Posterior cingulate gyrus (tissue), 11 donors: ENCODE measurements at places on chromosomes 7 and 10.

- no peak for DNase-seq
Observed at GRCh38 chr10:127100983-127101615, 95.3 kb downstream of the INSYN2A start.

DNA sequence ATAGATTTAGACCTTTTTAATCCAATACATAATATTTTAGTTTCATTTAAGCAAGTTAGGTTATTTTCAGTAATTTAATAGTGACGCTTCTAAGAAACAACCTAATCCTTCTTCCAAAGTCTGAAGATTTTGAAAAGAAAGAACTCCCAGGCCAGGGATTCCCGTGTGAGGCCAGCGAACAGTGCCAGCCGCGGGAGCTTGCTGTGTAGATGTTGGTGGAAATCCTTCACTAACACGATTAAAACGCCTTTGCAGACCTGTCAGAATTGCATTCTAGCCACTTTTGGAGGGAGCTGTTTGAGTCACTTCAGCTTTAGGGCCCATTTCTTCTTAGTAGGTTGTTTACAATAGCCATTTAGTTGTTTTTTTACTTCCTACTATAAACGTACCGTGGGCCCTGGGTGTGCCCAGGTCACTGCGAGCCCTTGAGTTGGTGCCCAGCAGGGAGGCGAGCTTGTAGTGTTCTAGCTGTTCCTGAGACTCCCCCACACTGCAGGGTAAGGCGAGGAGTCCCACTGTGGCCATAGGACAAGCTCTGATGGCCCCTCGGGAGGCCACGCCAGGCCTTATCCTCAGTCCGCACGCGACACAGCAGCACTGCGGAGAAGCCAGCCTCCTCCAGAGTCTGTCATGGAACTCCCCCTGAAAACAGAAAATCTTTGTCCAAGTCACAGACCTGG, 32.3 kb downstream of the PPP2R2D start:
- DNase-seq = no peak

- no peak for DNase-seq
Observed at GRCh38 chr7:139669106-139670061, 108.4 kb downstream of the HIPK2 start.

DNA sequence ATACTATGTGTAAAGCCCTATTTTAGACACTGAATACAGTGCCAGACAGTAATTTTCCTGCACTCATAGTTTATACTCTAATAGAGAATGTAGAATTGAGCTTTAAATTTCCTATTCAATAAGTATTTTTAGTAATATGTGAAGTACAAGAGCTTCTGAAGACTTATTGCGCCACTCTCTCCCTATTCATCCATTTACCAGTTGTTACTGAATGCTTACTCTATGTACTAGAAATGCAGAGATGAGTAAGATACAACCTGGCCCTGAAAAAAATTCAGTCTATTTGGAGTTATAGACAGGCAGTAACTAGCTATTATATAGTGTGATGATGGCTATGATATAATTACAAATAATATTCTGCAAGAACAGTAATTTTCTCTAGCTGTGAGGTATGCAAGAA, 98.8 kb downstream of the ADK start:
- DNase-seq = no peak

DNA sequence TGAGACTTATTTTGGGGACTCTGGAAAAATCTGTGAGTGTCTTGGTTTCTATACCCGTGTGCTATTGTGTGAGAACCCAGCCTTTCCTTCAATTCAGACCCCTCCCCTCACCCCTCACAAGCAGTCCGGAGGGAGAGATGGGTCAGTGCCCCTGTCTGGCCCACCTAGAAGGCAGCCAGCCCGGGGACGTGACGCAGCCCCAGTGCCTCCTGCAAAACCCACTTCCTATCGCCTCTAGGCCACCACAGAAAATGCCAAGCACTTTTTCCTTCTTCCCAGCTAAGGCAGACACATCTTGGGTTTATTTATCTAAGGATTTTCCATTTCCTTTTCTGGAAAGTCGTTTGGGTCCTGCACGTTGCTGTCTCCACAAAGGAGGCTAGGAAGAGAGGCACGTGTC, 11.6 kb upstream of the AQP1 start:
- DNase-seq = no peak

- no peak for DNase-seq
Observed at GRCh38 chr7:156927571-156928405, 21.7 kb upstream of the NOM1 start.

- no peak for DNase-seq
Observed at GRCh38 chr10:69703766-69704630, 74.0 kb downstream of the FAM241B start.

- DNase-seq = peak; percentile 88
Observed at GRCh38 chr10:98295401-98295811, 27.4 kb upstream of the LOXL4 start.

GRCh38 chr7:106031300-106032035, 68.4 kb downstream of the CDHR3 start:
- DNase-seq = peak; percentile 42

DNA sequence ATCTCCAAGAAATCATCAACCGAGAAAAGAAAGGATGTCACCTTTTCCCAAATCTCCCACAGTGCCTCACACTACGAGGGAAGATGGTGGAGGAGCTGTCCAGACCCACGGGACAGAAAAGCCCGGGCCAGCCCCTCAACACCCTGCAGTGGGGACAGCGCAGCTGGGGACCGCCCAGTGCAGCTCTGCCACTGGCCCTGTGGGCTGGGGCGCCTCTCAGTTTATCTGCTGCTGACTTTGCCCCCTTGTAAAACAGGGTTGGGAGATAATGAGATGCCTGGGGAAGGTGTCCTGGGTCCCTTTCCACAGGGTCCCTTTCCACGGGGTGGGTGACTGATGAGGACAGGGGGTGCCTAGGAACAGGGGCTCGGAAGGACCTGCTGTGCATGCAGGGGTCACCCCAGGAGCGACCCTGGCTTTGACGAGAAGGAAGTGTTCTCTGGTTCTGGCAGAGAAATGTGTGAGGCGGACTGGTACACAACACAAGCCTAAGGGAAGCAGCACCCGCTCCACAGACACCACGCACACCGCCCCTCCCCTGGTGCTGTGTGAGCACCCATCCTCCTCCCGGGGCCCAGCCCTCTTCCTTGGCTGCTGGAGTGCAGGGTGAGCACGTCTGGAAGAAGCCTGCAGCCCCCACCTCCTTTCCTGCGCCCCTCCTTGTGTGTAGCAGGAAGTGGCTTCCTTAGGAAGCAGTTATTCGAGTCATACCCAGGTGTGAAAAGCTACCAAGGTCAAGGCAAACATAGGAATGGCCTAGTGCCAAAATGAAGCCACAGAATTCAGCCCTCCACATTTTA, 339.9 kb downstream of the DNAJB6 start:
- DNase-seq = no peak

GRCh38 chr10:124058346-124059003, 34.9 kb downstream of the CHST15 start:
- no peak for DNase-seq

DNA sequence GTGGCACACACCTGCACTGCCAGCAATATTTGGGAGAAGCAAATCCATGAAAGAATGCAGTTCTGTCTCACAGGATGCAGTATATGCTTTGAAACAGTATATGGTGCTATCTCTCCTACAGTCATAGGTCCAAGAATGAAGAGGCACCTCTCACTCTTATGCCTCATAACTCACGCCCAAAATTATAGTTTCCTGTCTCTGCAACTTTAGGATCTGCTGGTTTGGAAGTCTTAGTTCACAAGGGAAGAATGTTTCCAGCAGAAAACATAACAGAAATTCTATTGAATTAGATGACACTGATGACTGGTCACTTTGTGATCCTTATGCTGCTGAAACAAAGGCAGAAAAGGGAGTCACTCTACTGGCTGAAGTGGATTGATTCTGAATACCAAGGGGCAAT, 5.7 kb downstream of the C10orf67 start:
- no peak for DNase-seq

DNA sequence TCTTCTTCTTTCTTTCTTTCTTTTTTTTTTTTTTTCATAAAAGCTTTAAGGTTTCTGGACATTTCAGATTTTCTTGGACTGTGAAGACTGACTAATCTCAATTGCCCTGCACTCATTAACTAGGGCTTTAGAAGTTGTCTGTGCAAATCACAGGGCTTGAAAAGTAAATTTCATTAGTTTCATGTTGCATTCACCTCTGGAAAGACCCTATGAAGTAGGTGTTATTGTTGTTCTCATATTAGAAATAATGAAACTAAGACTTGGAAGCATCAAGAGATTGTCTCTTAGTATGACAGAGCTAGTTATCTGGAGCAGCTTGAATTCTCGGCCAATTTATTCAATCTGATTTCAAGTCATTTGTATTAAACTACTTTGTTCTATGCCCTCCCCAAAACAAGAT, 28.2 kb upstream of the SEMA3D start:
- DNase-seq = no peak

GRCh38 chr10:121823993-121824463, 103.8 kb downstream of the ATE1 start:
- DNase-seq = no peak

DNA sequence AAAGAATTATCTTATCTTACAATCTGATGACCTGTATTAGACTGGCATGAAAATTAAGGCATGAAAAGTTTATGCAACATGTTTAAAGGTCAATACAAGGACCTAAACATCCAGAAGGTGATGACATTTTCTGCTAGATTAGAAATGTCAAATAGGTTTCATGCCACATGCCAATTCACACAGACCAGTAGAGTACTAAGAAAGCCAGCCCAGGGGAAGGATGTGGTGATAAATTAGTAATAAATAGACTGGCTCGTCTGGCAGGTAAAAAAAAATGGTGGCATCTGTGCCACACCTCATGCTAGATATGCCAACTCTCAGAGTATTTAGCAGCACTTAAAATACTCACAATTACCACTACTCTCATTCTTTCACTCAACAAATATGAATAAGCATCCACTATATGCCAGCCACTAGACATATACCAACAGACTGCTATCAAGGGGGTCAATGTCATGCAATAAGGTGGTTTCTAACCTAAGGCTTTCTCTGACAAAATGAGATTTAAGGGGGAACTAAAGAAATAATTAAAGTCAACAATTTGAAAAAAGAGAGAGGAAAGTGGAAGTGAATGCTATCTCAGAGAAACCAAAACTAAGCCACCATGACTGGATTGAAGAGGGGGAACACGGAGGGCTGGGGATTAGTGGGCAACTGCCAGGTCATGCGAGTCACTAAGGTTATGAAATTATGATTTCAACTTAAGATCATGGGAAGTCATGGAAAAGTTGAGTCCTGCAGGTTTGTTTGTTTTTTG, 83.5 kb downstream of the SGMS1 start:
- DNase-seq = no peak

DNA sequence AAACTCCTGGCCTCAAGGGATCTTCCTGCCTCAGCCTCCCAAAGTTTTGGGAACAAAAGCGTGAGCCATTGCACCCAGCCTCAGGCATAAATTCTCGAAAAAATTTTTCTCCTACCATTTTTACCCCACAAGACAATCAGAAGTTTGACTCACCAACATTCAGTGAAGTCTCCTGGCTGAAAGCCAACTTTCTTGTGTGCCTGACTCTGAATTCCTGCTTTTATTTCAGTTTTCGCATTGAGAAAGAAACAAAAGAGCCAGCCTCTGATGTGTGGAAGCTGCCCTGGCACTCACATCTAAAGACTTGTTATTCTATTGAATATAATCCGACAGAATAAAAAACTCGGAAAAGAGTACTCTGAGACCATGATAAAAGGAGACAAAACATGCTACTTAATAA, 402.9 kb downstream of the MAGI2 start:
- DNase-seq = no peak

GRCh38 chr7:128937271-128937646, 468 bp upstream of the IRF5 start:
- no peak for DNase-seq

DNA sequence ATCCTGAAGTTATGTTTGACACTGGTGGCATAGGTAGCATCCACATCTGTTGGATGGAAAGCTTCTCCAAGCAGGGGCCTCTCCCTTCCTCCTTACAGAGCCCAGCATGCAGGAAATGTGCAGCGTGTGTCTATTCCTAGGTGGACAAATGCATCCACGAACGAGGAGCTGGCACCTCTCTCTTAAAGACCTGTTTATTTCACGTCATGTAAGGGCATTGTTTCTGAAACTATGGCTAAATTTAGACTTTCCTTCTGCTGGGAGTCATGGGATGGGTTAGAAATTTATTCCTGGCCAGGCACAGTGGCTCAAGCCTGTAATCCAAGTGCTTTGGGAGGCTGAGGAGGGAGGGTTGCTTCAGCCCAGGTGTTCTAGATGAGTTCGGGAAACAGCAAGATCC, 208.4 kb upstream of the SVIL start:
- no peak for DNase-seq

- no peak for DNase-seq
Observed at GRCh38 chr7:16647435-16647960, 1.5 kb downstream of the BZW2 start.

- DNase-seq = no peak
Observed at GRCh38 chr7:137838706-137839315, 8.0 kb downstream of the DGKI start.

- DNase-seq = no peak
Observed at GRCh38 chr7:30268586-30268985, 15.8 kb upstream of the ZNRF2 start.

DNA sequence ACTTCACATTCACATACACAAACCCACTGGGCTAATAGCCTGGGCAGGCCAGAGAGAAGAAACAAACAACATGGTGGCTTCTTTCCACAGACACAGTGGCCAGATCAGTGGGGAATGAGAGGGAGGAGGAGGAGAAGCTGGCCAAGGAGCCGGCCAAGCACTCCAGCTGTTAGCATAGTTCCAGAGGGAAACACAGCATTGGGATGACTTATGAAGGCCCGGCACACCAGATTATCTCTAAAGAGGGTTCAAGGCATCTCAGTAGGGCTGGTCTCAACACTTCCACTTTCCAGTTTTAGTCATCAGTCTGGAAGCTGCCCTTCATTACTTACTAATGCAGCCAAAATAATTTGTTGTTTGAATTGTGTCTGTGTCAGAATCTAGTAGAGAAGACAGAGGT, 42.1 kb upstream of the GPR26 start:
- DNase-seq = no peak

- no peak for DNase-seq
Observed at GRCh38 chr10:103429647-103430046, 22.5 kb downstream of the CALHM2 start.

DNA sequence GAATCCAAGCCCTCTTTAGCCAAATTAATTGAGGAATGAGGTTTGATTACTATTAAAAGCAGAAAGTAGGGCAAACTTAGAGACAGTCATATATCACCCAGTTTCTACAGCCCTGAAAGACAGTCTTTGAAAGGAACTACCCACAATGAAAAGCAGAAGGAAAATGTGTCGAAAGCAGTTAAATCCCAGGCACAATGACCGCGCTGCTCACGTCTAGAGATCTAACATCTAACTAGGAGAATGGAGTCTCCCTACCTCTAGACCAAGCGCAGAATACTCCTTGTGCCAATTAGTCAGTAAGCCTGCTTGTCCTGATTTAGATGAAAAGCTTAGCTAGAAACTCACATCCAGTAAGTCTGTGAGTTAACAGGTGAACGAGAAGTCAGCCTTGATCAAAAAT, 350.0 kb downstream of the FGFR2 start:
- no peak for DNase-seq

GRCh38 chr10:2852574-2853323, 214.6 kb upstream of the PFKP start:
- DNase-seq = no peak

GRCh38 chr10:117790179-117790578, 247.6 kb downstream of the EMX2 start:
- DNase-seq = no peak

GRCh38 chr7:18521236-18521589, 25.7 kb downstream of the HDAC9 start:
- DNase-seq = no peak

- no peak for DNase-seq
Observed at GRCh38 chr10:12588091-12588860, 238.9 kb downstream of the CAMK1D start.
